PC-3 (cell line): ENCODE measurements at places on chromosomes 2 and 18. TPM values are rescaled to one million over a fixed set of nuclear protein-coding genes. Genes with fewer than 3 reads are reported as not detected.
A peak's percentile ranks its signal among the peaks of the same experiment; 100 is the strongest.

DNA sequence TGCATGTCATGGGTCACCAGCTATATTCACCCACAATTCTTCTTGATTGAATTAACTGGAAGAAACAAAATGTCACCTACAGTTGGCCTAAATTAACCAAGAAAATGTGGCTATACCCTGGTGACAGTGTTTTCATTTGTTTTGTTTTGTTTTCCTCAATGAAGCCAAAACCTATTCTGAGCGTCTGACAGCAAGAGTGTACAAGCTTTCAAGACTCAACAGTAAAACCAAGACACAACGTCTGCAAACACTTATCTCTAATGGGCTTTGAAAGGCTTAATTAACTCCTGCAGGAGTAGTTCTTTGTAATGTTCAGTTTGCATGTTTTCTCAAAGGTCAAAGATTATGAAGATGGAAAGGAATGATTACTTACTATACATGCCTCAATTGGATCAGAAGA, 827.6 kb upstream of the KLHL29 start:
- DNase-seq: no peak

GRCh38 chr2:227503433-227504406, 31.8 kb downstream of the AGFG1 start:
- peak; percentile 96 for DNase-seq

The HNMT gene
- total RNA-seq: 6.9 and 7.1 TPM in 2 replicates

The TMEM178A gene
- total RNA-seq: 0.33 TPM in 1 of 2 replicates, not detected in the other

DNA sequence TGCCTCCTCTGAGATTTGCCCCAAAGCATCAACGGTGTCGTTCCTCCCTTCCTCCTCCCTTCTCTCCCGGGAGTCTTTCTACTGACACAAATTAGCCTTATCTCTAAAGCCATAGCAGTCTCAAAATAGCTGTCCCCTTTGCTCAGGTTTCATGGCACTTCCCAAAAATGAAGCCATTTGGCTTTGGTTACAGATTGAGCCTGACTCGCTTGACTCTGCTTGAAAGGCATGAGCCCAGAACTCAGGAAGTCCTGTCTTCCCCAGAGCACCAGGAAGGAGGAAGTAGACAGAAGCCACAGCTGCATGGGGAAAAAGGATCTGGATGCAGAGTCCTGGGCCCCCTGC, 234.4 kb upstream of the RGPD4 start:
- DNase-seq: no peak

The ALK gene
- 0.81 and 0.87 TPM in 2 replicates for total RNA-seq

The FOXI3 gene
- total RNA-seq: not detected in 2 replicates

- DNase-seq: no peak
Observed at GRCh38 chr18:79395308-79395640, 456 bp upstream of the NFATC1 start.

- DNase-seq: no peak
Observed at GRCh38 chr18:35590935-35591334, 9.4 kb downstream of the GALNT1 start.
